ENCODE measurements at places on chromosomes 6 and 20.

DNA sequence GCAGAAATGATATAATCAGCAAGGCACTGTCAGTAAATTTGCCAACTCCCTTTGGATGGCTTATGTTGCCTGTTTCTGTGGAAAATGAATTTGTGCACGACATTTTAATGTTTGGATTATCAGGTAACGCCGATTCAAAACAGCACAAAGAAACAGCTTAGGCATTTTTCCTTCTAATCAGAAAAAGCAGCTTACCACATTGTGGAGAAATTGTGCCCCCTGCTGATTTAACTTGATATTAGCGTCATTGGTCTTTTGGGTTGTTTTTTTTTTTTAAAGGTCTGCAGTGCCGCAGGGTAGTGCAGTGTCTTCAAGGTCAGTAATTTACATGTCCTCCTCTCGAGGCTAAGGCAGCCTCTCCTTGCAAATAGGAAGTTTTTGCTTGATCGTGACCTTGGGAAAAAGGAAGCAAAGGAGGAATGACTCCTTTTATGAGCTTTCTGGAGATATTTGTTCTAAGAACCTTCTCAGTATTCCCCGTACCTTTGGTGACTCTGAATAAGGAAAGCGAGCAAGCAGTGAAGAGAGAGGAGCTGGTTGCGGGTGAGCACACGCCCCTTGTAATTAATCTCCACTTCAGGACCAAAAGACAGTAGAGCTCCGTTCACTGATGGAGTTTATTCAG is 79.1 kb downstream of the ELOVL4 start:
- DNase-seq = peak; percentile 20

DNA sequence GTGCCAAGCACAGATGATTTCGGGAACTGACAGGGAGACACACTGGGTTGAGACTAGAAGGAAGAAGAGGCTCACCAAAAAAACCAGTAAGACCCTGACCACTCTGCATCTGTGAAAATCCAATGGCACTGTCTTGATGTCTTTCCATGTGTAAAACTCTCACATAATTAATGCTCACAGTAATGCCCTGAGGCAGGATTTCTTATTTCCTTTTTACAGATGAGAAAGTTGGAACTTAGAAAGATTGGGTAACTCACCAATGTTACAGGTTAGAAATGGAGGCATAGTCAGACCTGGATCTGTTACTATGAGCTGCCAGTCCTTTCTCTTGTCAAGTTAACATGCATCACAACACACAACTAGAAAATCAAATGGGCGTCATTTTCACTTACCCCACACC is 151.0 kb upstream of the MCHR2 start:
- no peak for DNase-seq

DNA sequence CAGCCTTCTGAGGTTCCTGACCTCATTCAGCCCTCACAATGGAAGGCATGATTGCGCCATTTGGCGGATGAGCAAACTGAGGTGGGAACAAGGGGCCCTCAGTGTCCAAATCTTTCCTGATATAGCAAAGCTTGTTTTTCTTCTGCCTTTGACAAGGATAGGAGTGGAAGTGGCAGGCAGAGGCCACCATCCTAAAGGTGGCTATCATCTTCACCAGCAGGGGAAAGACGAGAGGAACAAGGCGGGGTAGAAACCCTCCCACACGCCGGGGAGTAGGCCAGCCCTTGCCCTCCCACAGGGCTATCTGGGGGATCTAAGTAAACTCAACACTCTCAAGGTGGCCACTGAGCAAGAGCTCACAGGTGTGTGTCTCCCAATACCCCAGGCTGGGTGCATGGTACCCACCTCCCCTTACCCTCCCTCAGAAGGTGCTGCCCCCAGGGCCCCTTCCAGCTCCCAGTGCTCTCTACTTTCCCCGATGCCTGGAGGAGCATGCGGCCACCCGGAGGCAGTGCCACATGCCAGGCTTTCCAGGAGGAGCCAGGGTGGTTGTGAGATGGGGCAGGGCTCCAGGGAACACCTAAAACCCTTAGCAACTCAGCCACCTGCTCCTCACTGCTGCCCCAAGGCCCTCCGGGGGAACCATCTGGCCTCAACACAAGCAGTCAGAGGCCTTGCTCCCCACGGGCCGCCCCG is 11.2 kb downstream of the SPDEF start:
- no peak for DNase-seq

- DNase-seq = no peak
These were observed 369.7 kb upstream of the FLRT3 start for GRCh38 chr20:14707026-14707680.

DNA sequence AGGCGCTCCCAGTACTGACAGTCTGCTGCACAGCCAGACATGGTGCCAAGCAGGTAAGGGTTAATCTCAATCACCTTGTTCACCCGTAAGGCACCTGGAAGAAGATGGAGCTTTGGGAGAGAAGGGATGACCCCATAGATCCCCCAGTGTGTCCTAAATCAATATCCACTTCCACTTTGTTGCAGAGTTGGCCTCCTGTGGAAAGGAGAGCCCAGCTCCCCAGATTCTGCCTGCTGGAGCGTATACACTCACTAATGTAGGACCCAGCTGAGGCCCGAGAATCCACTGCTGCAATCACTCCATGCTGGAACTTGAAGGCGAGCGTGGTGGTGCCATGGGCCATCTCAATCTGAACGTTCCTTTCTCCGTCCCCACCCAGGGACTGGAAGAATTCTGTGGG is 1.2 kb downstream of the PSMB8 start:
- DNase-seq = no peak

GRCh38 chr6:2966347-2966746 is 5.0 kb downstream of the SERPINB6 start:
- no peak for DNase-seq

- DNase-seq = no peak
These were observed 347.5 kb upstream of the SOX4 start for GRCh38 chr6:21246075-21246474.

- no peak for DNase-seq
These were observed 110.3 kb upstream of the EYA4 start for GRCh38 chr6:133130863-133131262.

- no peak for DNase-seq
These were observed 28.4 kb upstream of the NFATC2 start for GRCh38 chr20:51570739-51571459.

DNA sequence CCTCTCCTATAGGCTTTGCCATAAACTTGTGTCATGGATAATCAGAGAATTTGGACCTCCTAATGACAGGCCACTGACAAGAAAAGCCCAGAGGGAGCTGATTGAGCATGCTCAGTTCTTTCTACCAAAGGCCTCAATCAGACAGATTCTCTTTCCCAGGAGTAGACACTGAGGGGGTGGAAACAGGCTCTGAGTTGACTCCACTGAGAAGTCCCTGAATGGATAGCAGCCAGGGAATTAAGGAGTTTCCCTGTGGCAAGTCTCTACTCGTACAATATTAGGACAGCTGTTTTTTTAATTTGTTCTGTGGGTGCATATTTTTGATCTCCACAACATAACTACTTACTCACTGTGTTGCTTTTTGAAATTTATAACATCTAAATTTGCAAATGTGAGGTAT is 63.3 kb downstream of the SLC16A10 start:
- DNase-seq = no peak

DNA sequence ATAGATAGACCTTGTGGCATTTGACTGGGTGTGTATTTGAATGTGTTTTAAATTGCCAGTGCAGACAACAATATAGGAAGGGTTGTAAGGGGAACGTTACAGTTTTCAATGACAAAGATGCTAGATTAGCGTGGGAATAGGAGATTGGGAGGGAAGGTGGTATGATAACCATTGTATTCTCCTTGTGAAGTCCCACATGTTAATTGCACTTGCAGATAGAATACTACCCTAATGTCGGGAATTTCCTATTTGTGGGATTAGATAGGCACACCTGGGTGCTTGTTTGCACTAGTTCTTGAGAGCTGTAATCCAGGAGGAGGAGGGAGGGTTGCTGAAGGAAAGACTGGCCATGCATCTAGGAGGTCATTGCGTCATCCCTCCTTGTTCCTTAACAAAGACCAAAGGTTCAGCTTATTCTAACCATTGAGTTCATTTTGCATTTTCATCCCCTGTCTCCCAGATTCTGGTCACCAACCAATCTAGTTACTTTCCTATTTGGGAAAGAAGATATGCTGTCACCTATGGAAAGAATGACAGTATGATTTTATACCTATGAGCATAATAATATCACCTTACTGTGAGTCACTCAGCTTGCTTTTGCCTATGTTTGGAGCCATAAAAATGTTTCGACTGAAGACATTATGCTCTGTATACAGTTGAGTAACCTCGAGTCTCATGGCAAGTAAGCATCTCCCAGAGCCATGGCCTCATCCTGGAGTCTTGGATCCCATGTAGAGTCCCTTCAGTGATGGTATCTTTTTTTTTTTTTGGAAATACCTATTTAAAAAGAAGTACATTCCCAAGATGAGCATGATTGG is 201.5 kb downstream of the DTNBP1 start:
- DNase-seq = no peak

GRCh38 chr6:5126214-5126613 is 41.1 kb downstream of the PPP1R3G start:
- no peak for DNase-seq

- DNase-seq = no peak
These were observed 44.5 kb downstream of the RAB44 start for GRCh38 chr6:36742146-36742545.

GRCh38 chr20:46954490-46955038 is 59.9 kb downstream of the EYA2 start:
- DNase-seq = no peak

GRCh38 chr20:17023036-17023435 is 203.8 kb upstream of the PCSK2 start:
- DNase-seq = no peak

- no peak for DNase-seq
These were observed 242.4 kb downstream of the ALDH8A1 start for GRCh38 chr6:134707342-134708031.

DNA sequence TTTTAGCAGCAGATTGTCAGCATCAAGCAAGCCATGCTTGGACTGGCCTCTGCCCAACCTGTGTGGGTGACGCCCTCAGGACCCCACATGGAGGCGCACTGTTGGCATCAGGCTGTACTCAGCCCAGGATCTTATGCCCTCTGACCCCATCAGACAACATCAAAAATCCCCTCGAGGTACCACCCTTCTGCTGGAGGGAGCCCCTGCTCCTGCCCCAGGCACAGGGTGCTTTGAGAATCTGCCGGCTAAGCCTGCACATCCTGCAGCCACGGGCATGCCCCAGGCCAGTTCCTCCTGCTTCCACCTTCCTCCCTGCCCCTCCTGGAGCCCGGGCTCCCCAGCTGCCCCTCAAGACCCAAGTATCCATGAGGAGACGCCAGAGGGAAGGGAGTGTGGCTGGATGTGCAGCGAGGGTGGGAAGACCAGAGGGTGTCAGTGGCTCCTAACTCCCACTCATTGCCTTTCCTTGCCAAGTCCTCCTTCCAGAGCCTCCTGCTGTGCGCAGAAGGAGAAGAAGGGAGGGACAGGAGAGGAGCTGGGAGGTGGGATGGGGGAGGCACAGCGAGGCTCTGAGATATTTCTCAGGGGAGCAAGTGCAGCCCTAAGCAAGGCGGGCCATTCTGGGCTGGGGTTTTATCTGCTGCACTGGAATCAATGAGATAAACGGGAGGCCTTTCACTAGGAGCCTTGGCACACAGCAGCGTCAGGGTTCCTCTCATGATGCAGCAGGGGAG is 77.4 kb upstream of the CST7 start:
- no peak for DNase-seq

GRCh38 chr6:166541366-166541765 is 45.1 kb downstream of the RAMACL start:
- DNase-seq = no peak

DNA sequence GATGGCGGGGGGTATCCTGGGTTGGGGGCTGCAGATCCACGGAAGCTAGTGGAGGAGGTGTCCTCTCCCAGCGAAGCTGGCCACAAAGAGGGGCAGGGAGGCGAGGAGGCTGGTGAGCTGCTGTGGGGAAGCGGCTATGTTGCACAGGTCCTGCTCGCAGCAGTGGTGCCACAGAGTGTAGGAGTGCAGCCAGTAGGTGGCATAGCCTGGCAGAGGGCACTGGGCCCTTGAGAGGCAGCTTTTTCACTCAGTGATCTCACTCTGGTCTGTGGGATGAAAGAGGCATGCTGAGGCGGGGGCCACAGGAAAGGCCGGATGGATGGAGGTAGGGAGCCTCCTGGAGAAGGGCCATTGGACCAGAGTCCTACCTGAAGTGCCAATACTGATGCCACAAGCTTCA is 2.9 kb upstream of the LY6G6D start:
- no peak for DNase-seq

DNA sequence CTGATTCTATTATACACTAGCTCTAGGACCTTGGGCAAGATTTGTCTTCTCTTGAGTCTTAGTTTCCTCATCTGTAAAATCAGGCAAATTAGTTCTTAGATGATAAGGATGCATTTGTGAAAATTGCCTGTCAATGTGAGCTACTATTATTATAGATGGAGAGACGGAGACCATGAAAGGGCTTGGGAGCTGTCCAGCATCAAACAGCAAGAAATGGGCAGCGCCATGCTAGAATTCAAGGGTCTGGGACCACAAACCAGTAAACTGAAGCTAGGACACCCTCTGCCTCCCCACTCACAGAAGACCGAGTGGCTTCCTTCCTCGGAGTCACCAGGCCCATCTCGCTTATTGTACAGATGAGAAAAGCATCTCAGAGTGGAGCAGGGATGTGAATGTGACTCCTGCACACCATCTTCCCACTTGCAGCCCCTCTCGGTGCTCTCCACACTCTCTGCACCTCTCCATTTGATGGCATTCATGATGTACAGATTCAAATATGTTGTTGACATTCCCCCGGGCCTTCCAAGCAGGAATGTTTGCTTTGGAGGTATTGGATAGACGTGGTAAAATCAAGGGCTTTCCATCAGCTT is 24.1 kb upstream of the BPIFA3 start:
- DNase-seq = no peak

DNA sequence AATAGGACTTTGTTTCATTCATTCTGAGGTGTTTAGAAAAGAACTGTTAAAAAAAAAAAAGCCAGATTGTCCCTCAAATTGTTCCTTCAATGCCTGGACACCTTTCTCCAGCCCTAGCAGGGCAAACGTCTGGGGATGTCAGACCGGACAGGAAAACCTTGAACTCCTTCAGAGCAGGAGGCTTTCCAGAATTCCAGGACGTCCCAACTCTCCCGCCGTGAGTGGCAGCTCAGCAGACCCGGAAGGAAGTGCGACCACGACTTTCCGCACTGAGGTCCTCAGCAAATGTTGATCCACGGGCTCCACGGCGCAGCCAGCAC is 139.1 kb downstream of the DLL1 start:
- no peak for DNase-seq

DNA sequence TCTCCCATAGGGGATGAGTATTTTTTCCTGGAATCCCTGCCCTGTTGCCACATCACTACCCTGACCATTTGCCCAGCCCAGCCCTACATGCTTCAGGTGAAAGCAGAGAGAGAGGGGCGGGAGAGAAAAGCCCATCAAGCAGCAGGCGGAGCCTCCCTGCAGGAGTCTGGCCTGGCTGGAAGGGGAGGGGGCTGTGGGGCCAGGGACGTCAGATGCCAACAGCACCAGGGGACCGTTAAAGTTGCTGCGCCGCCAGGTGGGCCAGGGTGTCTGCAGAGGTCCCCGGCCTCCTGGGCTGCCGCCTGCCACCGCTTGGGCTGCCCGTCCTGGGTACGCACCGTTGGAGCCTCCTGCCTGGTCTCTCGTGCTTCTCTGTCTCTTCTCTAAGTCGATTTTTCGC is 757 bp upstream of the R3HDML start:
- DNase-seq = no peak
